Stomach (tissue), 19 donors: ENCODE measurements at places on chromosomes 3 and 15. TPM values are rescaled to one million over a fixed set of nuclear protein-coding genes. Genes with fewer than 3 reads are reported as not detected.

The GHSR gene
- polyA plus RNA-seq: not detected

The PLS1 gene
- polyA plus RNA-seq: 10.1 TPM

The SERINC4 gene
- 0.55 TPM for polyA plus RNA-seq

The MFSD1 gene
- 22.3 TPM for polyA plus RNA-seq

The ZMAT3 gene
- polyA plus RNA-seq: 2.3 TPM

The RAD51 gene
- 2.4 TPM for polyA plus RNA-seq
